ENCODE measurements at places on chromosomes 11 and 22. TPM values are rescaled to one million over a fixed set of nuclear protein-coding genes. Genes with fewer than 3 reads are reported as not detected.

DNA sequence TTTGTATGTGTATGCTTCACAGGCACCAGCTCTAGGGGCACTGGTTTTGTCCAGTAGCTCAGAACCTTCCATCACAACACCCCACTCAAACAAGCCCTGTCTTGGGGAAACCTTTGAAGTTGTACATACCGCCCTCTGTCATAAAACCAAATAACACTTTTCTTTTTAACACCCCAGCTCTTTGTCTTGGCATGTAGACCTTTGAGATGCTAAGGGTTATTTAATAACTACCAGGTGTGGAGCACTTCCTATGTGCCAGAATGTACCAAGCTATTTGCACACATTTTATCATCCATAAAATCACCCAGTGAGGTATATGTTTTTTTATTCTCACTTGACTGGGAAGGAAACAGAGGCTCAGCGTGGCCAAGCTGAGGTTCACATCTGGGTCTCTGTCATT is 50.6 kb downstream of the CYB5R2 start:
- no peak for DNase-seq

DNA sequence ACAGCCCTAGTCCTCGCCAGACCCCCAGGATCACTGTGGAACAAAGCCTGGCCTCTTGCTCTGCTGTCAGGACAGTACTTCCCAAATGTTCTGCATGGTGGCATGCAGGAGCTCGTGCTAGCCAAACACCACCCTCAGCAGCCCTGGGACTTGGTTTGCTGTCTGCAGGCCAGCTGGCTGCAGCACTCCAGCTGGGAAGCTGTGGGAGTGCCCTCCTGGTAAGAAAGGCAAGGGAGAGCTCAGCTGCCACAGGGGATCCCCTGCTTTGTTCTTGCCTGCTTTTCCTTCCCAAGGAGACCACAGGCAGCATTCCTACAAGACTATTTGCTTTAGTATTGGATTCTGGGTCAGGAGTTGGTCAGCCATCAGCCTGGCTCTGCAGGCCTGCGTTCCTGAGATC is 27.9 kb downstream of the TCIRG1 start:
- no peak for DNase-seq

DNA sequence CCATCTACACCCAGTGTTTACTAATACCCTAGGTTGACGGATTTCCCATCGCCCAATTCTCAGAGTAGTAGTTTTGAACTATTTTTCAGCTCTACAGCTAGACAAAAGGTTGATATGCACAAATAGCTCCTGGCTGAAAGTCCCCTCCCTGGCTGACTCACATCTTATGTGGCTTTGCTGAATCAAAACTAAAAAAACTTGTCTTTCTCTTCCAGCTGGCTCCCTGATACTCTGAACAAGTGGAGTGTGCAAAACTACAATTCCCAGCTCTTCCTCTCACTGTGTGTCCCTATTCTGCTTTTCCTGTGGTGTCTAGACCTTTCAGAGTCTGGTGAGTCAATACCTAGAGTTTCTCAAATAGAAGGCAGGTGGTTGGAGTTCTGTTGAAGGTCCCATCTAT is 12.7 kb upstream of the LARGE1 start:
- DNase-seq: no peak

MS4A15 gene
- total RNA-seq: not detected

GRCh38 chr22:39212721-39213376 is 31.9 kb downstream of the PDGFB start:
- DNase-seq: peak; percentile 6

ISX gene
- total RNA-seq: not detected

DNA sequence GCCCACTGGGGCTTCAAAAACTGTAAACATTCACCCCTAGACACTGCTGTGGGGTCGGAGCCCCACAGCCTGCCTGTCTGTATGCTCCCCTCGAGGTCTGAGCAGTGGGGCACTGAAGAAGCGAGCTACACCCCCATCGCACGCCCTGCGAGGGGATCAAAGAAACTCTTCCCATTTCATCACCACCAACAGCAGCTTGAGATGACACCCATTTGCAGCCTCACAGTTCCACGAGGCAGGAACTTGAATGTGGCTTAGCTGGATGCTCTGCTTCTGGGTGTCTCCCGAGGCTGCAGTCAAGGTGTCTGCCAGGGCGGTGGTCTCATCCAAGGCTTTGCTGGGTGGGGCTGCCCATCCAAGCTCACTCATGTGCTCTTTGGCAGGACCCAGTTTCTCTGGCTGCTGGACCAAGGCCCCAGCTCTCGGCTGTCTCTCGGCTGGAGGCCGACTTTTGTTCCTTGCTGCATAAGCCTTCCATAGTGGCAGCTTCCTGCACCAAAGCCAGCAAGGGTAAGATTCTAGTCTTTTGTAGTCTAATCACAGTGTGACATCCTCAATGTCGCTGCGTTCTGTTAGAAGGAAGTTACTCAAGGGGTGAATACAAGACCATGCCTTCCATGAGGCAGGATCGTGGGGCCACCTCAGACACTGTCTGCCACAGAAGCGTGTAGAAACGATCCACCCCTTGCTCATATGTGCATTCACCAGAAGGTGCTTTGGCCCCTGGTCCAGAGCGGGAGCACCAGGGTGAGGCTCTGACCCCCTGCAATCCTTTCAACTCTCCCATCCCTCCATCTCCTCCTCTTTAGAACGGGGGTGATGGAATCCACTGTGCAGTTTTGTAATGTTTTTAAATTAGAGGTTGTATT is 46.2 kb upstream of the SEPTIN5 start:
- DNase-seq: no peak

- DNase-seq: no peak
These were observed 24.0 kb downstream of the KMT5B start for GRCh38 chr11:68189082-68189481.

UPK3A gene
- not detected for total RNA-seq

DNA sequence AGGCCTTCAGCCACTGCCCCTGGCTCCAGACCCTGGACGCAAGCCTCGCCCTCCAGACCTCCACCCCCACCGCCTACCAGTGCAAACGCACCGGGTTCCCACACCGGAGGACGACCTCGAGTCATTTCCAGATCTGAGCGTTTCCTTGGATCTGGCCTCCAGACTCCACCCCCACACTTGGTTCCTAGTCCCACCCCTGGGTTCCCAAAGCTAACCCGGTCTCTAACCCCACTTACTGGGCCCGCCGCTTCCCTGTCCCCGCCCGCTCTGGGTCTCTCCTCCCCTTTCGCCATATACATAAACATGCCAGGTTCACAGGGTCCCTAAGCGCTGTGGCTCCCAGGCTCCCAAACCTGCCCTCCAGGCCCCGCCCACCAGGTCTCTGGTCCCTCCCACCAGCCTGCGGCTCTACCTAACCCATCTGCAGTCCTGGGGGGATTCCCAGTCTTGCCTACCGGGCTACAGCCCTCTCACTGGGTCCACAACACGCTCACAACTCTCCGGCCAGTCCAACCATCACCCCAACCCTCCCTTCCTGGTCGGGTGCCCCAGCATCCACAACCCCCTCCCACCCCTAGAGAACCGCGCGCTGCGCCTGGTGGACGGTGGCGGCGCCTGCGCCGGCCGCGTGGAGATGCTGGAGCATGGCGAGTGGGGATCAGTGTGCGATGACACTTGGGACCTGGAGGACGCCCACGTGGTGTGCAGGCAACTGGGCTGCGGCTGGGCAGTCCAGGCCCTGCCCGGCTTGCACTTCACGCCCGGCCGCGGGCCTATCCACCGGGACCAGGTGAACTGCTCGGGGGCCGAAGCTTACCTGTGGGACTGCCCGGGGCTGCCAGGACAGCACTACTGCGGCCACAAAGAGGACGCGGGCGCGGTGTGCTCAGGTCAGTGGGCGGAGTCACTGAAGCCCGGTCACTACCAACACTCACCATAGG is 36.7 kb downstream of the CD6 start:
- DNase-seq: no peak

- peak; percentile 16 for DNase-seq
These were observed 10.4 kb upstream of the TCF20 start for GRCh38 chr22:42280836-42281235.

GLYAT gene
- not detected for total RNA-seq

DNA sequence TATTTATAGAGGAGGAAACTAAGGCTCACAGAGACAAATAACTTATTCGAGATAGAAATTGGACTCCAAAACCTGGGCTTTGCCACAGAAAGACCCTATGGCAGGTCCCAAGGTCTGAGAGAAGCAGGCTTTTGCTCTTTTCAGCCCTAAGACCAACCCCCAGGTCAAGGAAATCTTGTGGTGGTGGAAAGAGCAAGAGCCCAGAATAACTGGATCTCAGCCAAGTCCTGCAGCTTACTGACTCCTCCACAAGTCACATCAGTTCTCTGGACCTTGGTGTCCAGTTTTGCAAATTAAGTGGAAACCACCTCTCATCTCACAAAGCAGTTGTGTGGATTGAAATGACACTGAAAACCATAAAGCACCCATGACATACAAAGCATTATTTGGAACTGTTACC is 122.2 kb downstream of the C11orf58 start:
- no peak for DNase-seq

CDHR5 gene
- total RNA-seq: not detected

BEST1 gene
- total RNA-seq: 0.30 TPM

GRCh38 chr11:134615041-134615615 is 203.1 kb upstream of the B3GAT1 start:
- no peak for DNase-seq

GRCh38 chr22:29580200-29580810 is 608 bp downstream of the NIPSNAP1 start:
- DNase-seq: peak; percentile 38

DNA sequence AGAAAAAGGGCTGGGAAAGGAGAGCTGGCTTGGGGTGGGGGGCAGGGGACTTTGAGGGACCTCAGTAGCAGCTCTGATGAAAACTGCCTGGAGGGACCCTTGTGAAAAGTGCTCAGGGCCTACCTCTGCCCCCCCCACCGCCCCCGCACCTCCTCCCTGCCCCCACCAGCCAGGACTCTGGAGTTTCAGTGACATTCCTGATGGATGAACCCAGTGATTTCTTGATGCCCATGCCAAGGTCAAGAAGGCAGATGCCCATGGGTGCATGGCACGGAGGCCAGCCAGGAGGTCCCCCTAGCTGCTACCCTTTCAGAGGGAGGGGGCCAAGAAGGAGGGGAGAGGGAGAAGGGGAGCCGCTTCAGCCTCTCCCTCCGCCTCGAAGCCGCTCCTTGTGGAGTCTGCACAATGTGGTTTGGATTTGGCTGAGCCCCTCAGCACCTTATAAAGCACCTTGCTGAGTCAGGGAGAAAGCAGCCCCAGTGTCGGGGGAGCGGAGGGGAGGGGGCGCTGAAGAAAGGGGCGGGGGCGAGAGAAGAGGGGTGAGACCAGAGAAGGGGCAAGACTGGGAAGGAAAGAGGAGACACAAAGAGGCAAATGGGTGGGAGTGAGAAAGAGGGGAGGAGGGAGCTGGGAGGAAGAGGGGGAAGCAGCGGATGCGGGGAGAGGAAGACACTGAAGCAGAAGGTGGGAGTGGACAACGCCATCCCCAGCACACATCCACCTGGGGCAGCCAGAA is 2.1 kb upstream of the CLCF1 start:
- no peak for DNase-seq

DNA sequence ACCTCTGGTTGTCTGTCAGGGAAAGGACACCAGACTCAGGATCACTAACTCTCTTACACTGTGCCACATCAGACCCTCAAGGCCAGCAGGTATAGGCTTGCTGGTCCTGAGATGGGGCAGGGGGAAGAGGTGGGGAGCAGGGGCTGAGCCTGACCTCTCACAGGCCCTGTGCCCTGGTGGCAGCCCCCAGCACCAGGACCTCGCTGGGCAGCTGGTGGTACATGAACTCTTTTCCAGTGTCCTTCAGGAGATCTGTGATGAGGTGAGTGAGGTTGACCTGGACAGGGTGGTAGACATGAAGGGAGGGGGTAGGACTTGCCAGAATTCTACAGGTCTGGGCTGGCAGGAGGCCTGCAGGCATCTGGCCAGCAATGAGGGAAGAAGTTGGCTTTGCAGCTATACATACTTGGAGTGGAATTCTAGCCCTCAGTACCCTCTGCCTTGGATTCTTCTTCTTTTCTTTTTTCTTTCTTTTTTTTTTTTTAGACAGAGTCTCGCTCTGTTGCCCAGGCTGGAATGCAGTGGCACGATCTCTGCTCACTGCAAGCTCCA is 1.4 kb downstream of the NUDT22 start:
- DNase-seq: no peak

- no peak for DNase-seq
These were observed 60.3 kb downstream of the ATXN10 start for GRCh38 chr22:45731798-45732495.

DNA sequence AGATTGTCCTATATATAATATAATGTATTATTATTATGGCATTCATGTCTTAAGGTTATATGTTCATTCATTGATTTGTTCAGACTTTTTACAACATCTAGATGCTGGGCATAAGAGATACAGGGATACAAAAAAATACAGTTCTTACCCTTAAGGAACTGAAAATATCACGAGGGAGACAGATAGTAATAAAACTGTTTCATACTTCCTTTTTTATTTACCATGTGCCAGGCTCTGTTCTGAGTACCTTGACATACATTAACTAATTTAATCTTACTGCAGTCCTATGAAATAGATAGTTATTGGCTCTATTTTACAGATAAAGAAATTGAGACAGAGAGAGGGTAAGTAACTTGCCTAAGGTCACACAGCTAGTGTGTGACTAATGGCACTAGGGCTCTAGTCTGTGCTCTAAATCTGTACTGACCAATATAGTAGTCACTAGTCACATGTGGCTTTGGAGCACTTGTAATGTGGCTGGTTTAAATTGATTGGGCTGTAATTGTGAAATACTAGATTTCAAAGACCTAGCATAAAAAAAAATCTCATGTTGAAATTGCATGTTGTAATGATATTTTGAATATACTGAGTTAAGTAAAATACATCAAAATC is 21.3 kb downstream of the TRIM44 start:
- no peak for DNase-seq

OR8A1 gene
- not detected for total RNA-seq

ATG13 gene
- total RNA-seq: 64.1 TPM

DNA sequence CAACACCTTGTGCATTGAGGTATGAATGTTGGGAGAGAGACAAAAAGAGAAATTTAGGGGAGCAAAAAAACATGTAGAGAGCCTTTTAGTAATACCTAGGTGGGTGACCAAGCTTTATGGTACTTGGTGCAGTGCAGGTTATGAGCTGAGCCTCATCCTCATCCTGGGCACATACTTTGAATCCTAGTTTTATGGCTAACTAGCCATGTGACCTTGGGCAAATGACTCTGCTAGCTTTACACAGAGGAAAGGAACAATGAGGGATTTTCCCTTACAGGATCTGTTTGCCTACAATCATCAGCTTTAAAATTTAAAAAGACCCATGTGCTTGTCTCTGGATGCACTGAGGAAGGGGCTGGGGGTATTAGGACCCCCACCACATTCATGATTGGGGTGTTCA is 187.8 kb upstream of the ISX start:
- DNase-seq: no peak

- no peak for DNase-seq
These were observed 137.1 kb downstream of the KIRREL3 start for GRCh38 chr11:126863294-126863997.

KDM4E gene
- total RNA-seq: not detected
